ENCODE measurements at places on chromosomes 1 and 21.

DNA sequence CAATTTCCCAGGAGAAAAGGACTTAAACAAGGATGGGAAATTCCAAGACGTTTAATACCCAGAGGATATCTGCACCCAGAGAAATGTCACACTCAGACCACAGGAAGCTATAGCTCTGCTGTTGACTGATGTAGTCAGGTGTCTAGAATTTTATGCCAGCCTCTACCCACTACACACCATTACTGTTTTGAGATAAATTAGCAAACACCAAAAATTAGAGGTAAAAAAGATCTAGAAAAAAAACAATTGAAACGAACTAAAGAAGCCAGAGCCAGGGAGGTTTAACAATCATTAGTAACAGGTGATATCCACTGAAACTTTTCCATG is 519.9 kb downstream of the SMYD3 start:
- no peak for DNase-seq

GRCh38 chr1:93328809-93329760 is 16.6 kb upstream of the DR1 start:
- DNase-seq: no peak

DNA sequence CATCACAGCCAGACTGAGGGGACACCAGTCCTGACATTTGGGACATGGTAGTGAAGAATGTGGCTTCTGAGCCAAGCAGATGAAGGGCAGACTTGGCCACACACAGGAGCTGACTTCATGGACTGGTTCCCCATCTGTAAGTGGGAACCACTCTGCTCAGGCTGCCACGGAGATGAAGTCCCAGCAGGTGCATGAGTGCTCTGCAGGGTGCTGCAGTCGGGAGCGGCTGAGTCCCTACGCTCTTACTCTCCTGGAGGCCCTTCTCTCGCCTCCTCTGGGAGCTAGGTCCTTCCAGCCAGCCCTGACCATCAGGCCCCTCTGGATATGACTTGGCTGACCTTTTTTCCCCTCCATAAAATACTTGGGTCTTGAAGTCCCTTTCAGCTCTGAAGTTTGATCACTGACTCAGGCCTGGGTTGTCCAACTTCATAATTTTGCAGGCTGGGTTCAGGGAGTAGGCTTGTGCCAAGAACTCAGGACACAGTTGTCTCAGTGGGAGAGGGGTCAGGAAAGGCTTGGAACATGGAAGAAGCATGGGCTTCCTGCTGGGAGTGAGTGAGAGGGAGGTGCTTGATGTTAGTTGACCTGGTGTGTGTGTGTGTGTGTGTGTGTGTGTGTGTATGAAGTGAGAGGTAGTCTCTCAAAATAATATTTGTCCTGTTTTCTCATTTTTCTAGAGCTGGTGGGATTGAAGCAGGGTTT is 21.0 kb upstream of the EPS8L3 start:
- DNase-seq: no peak

- DNase-seq: no peak
Observed at GRCh38 chr1:25971066-25971810, 26.6 kb downstream of the PAFAH2 start.

DNA sequence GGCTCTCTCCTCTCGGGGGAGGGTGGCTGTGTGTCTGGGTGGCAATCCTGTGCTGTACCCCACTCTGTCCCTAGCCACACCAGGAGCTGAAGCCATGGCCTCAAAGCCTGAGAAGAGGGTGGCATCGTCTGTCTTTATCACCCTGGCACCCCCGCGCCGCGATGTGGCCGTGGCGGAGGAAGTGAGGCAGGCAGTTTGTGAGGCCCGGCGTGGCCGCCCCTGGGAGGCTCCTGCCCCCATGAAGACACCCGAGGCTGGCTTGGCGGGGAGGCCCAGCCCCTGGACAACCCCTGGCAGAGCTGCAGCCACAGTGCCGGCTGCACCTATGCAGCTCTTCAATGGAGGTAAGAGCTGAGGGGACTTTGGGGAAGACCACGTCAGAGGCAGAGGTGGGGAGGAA is 6.3 kb downstream of the FBLIM1 start:
- DNase-seq: no peak

DNA sequence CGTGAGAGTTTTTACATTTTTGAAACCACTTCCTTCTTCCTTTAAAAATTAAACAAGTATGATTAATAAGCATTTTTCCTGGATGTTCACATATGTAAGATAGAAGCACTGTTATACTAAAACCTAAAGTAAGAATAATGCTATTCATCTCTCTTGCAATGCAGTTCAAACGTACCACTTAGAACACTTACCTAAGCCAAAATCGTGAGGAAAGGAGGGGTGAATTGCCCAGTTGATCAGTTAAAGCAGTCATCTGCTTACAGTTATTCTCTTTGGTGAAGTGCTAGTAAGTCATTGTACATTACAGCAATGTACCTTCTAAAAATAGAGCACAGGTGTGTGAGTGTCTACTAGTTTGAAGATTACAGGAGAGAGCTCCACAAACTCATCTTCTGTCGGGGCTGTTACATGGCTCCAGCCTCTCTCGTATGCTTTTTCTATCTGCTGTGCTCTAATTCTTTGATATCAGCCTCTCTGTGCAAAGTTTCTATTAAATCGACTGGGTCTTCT is 3.4 kb downstream of the NCAM2 start:
- DNase-seq: no peak

- no peak for DNase-seq
Observed at GRCh38 chr1:221841251-221841982, 99.5 kb upstream of the DUSP10 start.

DNA sequence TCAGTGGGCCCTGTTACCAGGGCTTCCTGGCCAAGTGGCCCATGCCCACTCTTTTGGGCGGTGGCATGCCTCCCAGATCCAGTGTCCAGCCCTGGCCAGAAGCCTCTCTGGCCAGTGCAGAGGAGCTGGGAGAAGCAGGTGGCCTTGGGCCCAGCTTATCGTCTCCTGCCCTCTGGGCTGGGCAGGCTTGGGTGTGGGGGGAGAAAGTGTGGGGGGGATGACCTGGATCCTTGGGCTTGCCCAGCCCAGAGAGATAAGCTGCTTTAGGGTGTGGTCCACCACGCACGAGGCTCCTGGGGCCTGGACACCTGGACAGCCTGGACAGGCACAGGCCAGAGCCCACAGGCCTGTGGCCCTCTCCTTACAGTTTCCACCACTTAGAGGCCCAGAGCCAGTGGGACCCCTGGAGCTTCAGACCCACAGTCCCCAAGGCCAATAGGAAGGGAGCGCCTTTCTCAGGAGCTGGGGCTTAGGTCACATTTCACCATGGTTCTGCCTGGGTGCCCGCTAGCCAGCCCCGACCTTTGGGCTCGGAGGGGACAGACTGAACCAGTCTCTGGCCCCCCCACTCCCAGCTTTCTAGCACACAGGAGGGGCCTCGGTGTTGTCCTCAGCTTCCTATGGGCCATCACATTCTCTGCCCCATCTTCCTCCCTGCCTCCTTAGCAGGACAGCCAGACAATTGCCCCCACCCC is 1.8 kb downstream of the ESPN start:
- DNase-seq: no peak

- no peak for DNase-seq
Observed at GRCh38 chr21:40504825-40505224, 342.1 kb downstream of the DSCAM start.

DNA sequence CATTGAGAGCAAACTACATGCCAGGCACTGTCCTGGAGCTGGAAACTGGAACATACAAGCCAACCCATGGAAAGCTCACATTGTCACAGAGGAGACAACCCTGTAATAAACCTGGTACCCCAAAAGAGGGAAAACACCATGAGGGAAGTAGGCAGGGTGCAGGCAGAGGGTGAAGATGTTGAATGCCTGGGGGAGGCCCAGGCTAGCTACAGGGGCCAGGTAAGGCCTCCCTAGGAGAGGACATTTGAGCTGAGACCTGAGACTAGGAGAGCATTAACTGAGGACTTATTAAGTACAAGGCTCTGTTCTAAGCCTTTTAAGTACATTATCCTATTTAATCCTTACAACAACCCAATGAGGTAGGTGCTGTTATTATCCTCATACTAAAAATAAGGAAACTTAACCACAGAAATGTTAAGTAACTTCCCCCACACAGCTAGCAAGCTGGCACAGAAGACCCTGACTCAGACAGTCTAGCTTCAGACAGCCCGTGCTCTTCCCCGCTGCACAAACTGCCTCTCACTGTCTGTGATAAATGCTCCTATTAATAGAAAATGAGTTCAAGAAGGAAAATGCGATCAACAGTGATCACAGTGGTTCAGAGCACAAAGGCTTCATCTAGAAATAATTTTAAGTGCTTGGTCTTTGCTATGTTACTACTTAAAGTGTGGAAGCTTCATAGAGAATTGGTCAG is 41.8 kb downstream of the ZNF281 start:
- no peak for DNase-seq

DNA sequence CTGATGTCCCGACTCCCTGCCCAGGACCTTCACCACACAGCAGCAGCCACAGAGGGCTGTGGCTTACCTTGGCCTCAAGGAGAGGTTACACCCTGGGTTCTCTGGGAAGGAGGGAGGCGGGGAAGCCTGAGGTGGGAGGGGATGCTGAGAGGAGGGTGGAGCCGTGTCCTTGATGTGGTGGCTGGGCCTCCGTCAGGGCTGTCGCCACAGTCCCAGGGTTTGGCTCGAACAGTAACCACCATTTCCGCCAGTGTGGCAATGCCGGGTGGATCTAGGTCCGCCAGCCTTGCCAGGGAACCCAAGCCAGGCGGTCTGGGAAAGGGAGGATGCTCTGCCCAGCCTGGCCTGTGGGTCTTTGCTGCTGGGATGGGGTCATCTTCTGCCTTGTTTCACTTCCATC is 18.4 kb upstream of the CDCA8 start:
- no peak for DNase-seq

DNA sequence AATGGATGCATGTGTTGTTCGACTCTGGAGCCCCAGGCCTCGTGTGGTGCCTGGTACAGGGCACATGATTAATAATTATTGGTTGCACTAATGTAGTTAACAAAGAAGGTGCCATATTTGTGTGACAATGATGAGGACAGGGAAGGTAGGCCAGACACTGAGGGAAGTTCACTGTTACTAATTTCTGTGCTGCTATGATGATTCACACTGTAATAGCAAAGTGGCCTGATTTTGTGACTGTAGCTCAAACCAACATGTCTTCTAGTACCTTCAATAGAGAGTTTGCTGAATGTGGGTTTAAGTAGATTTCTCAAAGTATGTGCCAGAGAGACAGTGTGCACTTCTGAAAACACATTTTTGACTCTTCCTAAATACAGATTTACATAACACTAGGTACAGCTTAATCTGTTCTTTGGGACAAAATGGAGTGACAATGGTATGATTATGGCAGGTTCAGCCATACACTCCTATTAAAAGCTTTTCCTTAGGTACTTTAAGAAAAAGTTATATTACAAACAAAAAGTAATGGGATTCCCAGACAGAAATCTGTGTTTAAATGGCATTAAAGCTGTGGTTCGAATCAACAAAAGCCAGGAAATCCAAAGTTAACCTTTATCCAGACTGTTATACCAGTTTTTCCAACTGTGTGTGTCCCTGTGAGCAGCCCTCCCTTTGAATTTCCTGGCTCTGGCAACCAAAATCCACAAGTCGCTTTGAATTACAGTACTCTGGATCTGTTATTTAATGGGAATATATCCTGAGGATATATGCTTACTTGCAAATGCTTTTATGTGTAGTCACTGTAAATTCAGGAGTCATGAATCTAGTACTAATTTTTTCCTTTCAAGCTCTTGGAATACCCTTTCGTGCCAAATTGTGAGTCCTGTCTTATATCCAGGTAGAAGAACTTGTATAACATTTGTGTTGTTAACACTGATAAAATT is 277.1 kb upstream of the SGIP1 start:
- DNase-seq: no peak

- DNase-seq: no peak
Observed at GRCh38 chr1:58649555-58649954, 50.3 kb downstream of the MYSM1 start.

- DNase-seq: no peak
Observed at GRCh38 chr1:60146884-60147283, 73.3 kb upstream of the C1orf87 start.

DNA sequence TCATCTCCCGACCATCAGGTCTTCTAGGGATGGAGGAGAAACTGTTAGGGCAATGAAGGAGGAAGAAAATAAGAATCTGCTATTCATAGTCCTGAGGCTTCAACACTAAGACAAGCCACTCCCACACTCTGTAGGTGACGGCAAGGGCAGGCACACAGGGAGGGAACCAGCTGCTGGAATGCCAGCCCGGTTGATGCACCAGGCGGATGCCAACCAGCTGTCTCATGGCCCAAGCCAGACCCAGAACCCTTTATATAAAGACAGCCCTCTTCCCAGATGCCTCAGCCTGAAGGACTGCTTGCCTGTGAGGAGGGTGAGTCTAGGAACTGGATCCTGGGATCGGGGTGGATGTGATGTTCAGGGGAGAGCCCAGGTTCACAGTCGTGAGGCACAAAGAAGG is at the start of gene KPRP:
Gene KPRP, plus strand, starts transcription at position 279 of the 400 bp plus-strand sequence. CDS start 1,564 bp downstream, outside the sequence.
- DNase-seq: no peak

DNA sequence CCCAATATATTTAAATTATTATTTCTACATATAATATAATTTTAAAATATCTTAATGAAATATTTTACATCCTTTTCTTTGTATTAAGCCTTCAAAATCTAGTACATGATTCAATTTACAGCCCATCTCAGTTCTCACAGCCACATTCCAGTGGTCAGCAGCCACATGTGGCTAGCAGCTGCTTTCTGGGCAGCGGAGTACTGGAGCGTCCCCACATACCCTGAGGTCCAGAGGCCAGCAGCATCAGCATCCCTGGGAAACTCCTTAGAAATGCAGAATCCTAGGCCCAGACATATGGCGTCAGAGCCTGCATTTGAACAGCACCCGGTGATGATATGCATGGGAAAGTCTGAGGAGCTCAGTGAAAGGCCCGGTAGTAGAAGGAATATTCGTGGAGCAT is 8.6 kb upstream of the LHX4 start:
- DNase-seq: no peak

- DNase-seq: no peak
Observed at GRCh38 chr1:226873771-226874578, 3.6 kb downstream of the PSEN2 start.

GRCh38 chr1:192966073-192966472 is 93.1 kb downstream of the UCHL5 start:
- DNase-seq: no peak

DNA sequence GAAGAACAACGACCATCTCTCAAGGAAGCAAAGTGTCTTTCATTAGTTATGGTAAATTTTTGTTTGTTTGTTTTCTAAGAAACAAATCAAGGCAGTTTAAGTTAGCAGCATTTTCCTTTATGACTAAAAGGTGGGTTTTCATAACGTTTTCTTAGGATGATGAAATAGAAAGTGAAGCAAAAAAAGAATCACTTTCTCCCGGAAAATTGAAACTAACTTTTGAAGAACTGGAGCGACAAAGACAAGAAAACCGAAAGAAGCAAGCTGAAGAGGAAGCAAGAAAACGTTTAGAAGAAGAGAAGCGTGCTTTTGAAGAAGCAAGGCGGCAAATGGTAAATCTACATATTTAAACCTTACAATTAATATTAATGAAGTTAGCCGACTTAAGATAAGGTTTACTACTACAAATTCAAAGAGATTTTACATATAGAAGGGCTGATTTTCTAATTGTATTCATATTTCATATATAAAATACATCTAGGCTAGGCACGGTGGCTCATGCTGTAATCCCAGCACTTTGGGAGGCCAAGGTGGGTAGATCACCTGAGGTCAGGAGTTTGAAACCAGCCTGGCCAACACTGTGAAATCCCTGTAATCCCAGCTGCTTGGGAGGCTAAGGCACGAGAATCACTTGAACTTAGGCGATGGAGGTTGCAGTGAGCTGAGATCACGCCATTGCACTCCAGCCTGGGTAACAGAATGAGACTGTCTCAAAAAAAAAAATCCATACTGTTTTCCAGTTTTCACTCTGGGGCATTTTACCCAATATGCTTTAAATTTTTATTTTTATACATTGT is 38.3 kb downstream of the NEXN start:
- DNase-seq: no peak
